Activated naive CD8-positive, alpha-beta T cell treated with anti-CD3 and anti-CD28 coated beads, Interleukin-2, amount 10 ng/mL, durations not matched to agents 7 days and 5 days (primary cell): ENCODE measurements at places on chromosomes 3 and 15. TPM values are rescaled to one million over a fixed set of nuclear protein-coding genes. Genes with fewer than 3 reads are reported as not detected.

GRCh38 chr15:59229015-59229414 is 22.4 kb downstream of the LDHAL6B start:
- no peak for DNase-seq
- no peaks in the 10 kb centered on the region for H3K27me3 ChIP-seq
- peaks cover 7% of the 10 kb centered on the region for H3K4me1 ChIP-seq
- H3K36me3 ChIP-seq, result peaks cover 26% of the 10 kb centered on the region

CACNA1D gene
- not detected for total RNA-seq

RTP4 gene
- 17.1 TPM for total RNA-seq

DNA sequence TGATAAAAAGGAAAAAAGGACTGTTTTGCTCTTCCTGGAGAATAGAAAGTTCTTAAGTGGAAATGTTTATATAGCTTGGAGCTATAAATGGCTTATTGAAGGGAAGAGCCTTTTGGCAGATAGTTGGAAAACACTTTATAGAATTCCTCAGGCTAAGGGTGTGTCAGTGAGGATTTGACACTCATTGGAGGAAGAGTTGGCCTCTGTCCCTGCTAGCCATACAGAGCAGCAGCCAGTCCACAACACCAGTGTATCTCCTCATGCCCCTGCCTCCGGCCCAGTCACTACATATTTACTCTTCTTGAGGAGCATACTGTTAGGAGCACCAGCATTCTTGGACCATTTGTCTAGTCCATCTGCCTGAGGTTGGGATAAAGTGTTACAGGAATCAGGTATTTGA is 36.2 kb downstream of the KLHL18 start:
- H3K27ac ChIP-seq, result no peak overlapping the region
- no peaks in the 10 kb centered on the region for H3K36me3 ChIP-seq
- H3K27me3 ChIP-seq, result no peaks in the 10 kb centered on the region

SCAANT1 gene
- total RNA-seq, result not detected

KBTBD13 gene
- not detected for total RNA-seq

DNA sequence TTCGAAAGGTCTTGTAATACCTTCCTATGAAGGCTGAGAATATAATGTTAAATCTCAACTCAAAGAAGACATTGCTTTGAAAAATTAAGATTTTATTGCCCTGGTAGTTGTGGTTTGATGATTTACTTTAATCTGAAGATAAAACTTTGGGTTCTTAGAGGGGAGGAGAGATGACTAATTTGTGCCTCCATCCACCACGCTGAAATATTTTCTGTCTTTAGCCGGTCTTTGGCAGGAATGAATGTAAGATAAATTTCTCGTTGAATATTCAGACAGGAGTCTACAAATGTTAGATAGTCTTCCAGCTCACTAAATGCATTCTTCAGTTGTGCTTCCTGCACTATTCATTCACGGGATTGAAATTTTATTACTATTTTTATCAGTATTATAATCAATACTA is 844.3 kb upstream of the NR2F2 start:
- H3K4me1 ChIP-seq, result peaks cover 3% of the 10 kb centered on the region
- peaks cover 9% of the 10 kb centered on the region for H3K36me3 ChIP-seq
- peaks cover 24% of the 10 kb centered on the region for H3K27me3 ChIP-seq
- no peak overlapping the region for H3K4me3 ChIP-seq

DNA sequence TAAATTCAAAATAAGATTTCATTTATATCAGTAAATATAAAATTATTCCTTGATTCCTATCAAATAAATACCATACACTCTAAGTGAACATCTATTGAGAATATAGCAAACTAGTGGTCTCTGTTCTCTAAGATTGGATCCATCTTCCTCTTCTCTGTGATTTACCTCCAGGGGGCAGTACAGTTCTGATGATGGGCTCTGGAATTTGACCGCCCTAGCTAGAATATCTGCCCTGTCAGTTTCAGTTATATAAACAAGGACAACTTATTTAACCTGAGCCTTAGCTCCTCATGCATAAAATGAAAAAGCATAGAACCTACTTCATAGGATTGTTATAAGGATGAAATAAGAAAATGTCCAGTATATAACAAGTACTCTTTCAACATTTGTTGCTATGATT is 171.1 kb upstream of the CCDC54 start:
- no peaks in the 10 kb centered on the region for H3K4me1 ChIP-seq
- no peak overlapping the region for H3K27ac ChIP-seq
- H3K4me3 ChIP-seq, result no peak overlapping the region
- no peak for DNase-seq
- no peaks in the 10 kb centered on the region for H3K36me3 ChIP-seq

SNX22 gene
- 1.1 TPM for total RNA-seq

SCAMP5 gene
- not detected for total RNA-seq

MTMR10 gene
- 29.3 TPM for total RNA-seq

DNA sequence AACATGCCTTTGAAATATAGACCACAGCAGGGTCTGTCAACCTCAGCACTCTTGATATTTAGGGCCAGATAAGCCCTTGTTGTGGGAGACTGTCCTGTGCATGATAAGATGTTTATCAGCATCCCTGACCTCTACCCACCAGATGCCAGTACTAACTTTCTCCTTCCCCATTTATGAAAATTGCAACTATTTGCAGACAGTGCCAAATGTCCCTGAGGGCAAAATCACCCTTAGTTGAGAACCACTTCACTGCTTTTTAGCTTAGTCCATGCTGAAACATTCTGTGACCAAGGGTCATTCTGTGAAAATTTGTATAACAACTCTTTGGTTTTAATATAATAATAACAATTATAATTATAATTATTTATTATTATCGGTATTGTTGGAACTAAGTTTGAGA is 1032.4 kb downstream of the MCTP2 start:
- H3K4me1 ChIP-seq, result peaks cover 23% of the 10 kb centered on the region
- no peaks in the 10 kb centered on the region for H3K36me3 ChIP-seq
- no peak overlapping the region for H3K4me3 ChIP-seq
- no peak for DNase-seq

DNA sequence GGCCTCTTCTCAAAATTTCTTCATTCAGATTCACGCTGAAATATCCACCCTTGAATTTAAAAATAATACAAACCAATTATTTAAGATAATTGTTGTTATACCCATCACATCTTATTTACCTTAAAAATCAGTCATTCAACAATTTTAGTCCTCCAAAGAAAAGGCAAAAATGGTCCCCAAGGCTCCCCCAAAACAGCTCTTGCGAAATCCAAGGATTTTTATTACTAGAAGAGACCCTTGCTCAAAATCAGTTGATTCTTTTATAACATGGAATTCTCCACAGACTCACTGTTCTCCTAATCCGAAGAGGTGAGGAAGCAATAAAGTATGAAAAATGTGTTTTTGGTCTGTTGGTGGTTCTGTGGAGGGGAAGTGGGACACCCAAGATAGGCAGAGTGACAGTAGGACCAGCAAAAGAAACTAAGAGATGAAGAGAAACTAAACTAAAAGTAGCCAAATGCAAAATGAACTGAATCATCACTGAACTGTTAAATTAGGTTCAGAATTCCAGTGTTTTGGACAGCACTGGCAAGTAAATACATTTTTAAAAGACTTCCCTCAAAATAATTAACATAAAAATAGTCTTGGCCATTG is 19.1 kb upstream of the PLCH1 start:
- H3K4me3 ChIP-seq, result no peak overlapping the region
- peaks cover 6% of the 10 kb centered on the region for H3K36me3 ChIP-seq
- H3K27ac ChIP-seq, result no peak overlapping the region
- H3K27me3 ChIP-seq, result no peaks in the 10 kb centered on the region

ADAMTS9 gene
- not detected for total RNA-seq

DNA sequence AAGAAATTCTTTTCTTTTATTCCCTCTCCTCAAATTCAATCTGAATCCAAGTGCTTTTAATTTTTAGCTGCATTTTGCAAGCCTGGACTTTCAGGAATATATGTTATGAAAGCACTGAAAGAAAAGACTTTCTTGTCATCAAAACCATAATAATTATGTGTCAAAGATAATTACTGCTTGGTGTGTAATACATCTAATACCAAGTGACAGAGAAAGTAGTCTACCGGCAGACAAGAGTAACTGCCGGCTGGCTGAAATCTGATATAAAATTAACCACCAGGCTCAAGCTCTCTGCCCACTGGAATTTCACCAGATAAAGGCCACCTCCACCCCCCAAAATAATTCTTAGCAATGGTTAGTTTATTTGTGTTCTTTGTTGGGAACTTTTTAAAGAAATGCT is 220.9 kb upstream of the CDIN1 start:
- H3K4me1 ChIP-seq, result no peaks in the 10 kb centered on the region
- H3K27ac ChIP-seq, result no peak overlapping the region
- no peaks in the 10 kb centered on the region for H3K36me3 ChIP-seq

- H3K4me1 ChIP-seq, result peaks cover 38% of the 10 kb centered on the region
- no peaks in the 10 kb centered on the region for H3K36me3 ChIP-seq
- peaks cover 46% of the 10 kb centered on the region for H3K27me3 ChIP-seq
- H3K4me3 ChIP-seq, result peak overlapping the region; percentile 86
Measured at GRCh38 chr3:39108200-39108710, 775 bp downstream of the TTC21A start.

GOLGA8T gene
- 1.5 TPM for total RNA-seq

NANOGP8 gene
- total RNA-seq, result not detected

GOLGA6L10 gene
- total RNA-seq, result 4.2 TPM
